ENCODE measurements at places on chromosomes 16 and 17.
A peak's percentile ranks its signal among the peaks of the same experiment; 100 is the strongest.

GRCh38 chr17:80802626-80803450 is 188.8 kb upstream of the CHMP6 start:
- no peak for DNase-seq

DNA sequence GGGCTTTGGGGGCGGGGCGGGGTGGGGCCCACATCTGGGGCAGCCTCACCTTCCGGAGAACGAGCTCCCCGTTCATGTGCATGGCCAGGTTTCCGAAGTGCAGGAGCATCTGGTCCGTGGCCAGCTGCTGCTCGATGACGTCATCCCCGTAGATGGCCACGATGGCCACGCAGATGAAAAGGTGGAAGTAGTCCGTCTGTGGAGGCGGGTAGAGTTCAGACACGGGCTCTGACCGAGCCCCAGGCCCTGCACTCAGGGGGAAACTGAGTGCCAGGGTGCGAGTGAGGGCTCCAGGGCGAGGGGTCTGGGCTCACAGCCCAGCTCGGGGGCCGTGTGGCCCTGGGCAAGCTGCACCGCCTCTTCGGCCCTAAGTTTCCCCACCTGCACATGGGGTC is 93.7 kb downstream of the TBC1D16 start:
- no peak for DNase-seq

DNA sequence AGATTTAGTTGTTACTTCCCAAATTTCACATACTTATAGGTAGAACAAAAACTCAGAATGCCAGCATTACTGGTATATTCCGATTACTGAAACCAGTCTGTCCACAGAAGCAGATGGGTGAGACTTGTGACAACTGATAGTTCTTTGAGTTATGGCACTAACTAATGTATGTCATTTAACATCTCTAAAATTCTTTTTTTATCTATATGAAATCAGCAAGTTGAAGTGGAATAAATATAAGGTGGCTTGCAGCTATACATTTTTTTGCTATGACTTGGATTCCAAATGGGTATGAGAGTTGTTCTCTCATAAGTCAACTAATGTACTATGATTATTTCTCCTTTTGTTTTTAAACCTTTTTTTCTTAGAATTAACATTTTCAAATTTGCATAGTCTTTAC is 69.1 kb downstream of the VMP1 start:
- no peak for DNase-seq

GRCh38 chr16:3879258-3879886 is 1.1 kb downstream of the CREBBP start:
- no peak for DNase-seq

DNA sequence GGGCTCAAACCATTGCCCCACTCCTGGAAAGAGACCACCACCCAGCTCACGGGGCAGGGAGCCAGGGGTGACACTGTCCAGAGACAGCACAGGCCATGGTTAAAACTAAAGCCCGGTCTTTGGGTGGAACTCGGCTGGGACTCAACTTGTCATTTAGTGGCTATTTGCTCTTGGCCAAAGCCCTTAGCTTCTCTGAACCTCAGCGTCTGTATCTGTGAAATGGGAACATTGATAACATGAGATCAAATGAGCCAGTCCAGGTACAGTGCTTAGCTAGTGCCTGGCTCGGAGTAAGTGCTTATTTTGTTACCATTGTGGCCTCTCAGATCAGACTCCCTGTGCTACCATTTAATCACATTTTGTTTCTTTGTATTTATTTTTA is 48.5 kb downstream of the RTN4RL1 start:
- DNase-seq: no peak

GRCh38 chr17:13597723-13598347 is 3.9 kb downstream of the HS3ST3A1 start:
- peak; percentile 41 for DNase-seq

- DNase-seq: no peak
Measured at GRCh38 chr17:41870627-41871026, 5.4 kb upstream of the KLHL11 start.

DNA sequence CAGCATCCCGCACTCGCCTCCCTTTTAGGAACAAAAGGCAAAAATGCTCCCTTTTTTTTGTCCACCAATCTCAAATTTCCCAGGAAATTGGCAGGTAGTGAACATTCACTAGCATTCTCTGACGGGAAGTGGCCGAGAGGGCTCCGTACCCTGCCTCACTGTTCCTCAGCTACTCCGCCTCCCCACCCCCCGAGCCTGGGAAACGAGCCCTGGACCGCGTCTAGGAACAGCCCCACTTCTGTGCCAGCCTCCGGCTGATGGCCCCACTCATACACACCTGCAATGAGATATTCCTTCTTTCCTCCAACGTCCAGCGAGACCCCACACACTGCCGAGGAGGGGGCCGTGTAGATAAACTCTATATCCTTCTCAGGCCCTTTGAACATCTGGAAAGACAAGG is 30.0 kb upstream of the USP36 start:
- DNase-seq: no peak

- DNase-seq: no peak
Measured at GRCh38 chr16:65044026-65044425, 77.8 kb downstream of the CDH11 start.

DNA sequence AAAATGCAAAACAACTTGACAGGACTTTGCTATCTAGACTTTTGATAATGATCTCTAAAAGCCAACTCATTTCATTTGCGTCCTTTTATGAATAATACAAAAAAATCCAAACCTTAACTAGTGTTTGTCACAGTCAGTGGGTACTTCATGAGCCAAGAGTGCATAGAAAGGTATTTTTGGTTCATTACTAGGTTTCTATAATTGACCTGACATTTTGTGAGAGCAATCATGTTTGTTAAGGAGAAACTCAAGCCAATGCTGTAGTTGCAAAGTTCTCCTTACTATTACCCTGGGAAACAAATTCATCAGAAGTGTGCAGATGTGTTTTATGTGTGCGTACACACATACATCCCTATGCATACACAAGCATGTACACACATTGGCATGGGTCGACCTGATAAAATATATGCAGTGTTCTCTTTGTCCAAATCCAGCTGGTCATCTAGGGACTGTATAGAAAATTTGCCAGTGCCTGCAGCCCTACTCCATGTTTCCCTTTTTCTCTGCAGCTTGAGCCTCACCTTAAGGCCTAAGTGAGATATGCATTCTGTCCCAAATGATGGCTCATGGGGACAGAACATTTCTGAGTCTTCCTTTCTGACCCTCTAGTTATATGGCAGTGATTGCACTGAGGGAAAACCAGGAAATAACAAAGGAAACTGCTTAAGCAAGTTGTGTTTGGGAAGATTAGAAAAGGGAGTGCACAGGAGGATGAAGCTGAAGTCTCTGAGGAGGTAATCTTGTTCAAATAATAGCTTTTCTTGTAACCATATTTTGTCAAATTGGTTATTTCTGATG is 128.1 kb downstream of the CDH13 start:
- DNase-seq: no peak

- DNase-seq: no peak
Measured at GRCh38 chr16:15647294-15648014, 2.6 kb upstream of the NDE1 start.

GRCh38 chr17:62186841-62187240 is 121.8 kb upstream of the MED13 start:
- no peak for DNase-seq

DNA sequence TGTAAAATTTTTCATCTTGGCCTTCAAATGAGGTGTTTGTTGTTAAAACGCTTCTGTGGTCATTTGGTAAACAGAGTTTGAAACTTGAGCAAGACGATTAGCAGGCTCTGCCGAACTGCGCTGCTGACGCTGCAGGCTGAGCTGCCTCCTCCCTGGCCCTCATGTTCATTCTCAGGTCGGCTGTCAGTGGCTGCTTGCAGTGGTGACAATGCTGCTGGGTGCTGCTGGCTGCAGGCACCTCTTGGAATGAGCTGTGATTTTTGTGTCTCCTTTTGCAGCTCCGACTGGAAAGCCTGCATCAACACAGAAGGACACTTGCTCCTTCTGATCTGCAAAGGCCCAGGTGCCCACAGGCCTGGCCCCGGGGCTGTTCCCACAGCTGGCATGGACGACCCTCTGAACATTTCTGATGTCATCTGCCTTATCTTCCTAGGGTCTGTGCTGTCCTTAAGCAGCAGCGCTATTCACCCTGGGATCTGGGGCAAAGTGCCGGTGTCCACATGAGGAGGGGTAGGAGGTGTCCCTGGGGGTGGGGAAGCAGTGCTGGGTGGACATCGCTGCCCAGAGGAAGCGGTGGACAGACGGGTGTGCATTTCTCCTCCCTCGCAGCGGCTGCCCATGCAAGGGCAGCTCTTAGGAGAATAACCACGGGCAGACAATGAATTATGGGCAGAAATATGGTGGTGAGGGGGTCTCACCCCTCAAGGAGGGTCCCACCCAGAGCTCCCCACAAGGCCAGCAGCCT is 23.1 kb upstream of the OSGIN1 start:
- no peak for DNase-seq

DNA sequence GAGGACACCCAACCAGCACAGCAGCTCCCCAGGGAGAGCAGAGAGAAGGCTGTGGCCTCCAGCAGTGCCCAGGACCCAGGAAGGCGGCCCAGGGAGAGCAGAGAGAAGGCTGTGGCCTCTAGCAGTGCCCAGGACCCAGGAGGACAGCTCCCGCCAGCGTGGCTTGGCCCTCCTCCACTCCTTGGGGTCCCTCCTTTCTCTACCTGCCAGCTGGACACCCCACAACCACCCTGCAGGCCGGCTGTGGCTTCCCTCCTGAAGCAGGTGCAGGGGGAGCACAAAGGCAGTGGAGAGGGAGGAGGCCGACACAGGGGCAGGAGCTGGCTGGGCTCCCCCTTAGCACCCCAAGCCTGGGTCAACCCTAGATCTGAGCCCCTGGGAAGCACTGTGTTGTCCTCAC is 54.1 kb upstream of the FASN start:
- DNase-seq: no peak
